CD4-positive, alpha-beta T cell treated with Interleukin-17A for 4 hours (primary cell): ENCODE measurements at places on chromosomes 13 and 19.
A peak's percentile ranks its signal among the peaks of the same experiment; 100 is the strongest.

GRCh38 chr19:43790587-43790986 is 9.8 kb upstream of the KCNN4 start:
- DNase-seq = no peak

DNA sequence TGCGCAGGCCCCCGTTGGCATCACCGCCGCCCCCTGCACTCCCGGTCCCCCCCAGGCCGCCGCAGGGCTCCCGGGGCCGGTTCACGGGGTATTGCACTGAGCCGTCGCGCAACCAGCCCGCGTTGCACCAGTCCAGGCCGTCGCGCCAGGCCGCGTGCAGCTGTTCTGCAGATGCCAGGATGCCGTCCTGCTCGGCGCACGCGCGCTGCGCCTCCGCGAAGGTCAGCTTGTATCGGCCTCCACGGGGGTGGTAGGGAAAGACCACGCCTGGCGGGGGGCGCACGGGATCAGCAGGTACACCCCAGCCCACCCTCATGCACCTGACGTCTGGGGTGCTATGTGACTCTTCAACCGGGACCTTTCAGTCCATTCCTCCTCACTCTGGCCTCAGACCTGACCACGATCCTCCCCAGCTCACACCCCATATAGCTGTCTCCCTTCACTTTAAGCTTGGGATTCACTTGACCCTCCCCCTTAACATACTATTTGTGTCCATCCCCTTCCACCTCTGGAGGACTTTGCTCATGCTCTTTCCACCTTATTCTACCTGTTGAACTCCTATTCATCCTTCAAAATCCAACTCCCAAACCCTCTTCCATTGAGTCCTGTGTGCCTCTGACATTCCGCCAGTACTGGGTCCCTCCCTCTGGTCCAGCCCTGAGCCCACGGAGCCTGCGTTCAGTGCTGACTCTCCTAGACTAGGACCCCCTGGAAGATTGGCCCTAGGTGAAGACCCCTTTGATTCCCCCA is 14.3 kb downstream of the TM6SF2 start:
- DNase-seq = no peak

DNA sequence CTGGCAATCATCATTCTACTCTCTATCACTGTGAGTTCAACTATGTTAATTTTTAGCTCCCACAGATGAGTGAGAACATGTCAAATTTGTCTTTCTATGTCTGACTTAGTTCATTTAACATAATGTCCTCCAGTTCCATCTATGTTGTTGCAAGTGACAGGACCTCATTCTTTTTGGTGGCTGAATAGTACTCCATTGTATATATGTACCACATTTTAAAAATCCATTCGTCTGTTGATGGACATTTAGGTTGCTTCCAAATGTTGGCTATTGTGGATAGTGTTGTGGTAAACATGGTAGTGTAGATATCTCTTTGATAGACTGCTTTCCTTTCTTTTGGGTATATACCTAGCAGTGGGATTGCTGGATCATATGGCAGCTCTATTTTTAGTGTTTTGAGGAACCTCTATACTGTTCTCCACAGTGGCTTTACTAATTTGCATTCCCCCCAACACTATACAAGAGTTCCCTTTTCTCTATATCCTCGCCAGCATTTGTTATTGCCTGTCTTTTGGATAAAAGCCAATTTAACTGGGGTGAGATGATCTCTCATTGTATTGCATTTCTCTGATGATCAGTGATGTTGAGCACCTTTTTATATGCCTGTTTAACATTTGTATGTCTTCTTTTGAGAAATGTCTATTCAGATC is 124.1 kb downstream of the PCCA start:
- DNase-seq = no peak

- peak; percentile 64 for DNase-seq
These were observed 74.9 kb upstream of the WASF3 start for GRCh38 chr13:26482451-26483197.

- no peak for DNase-seq
These were observed 811 bp upstream of the ZNF8 start for GRCh38 chr19:58277748-58278540.

DNA sequence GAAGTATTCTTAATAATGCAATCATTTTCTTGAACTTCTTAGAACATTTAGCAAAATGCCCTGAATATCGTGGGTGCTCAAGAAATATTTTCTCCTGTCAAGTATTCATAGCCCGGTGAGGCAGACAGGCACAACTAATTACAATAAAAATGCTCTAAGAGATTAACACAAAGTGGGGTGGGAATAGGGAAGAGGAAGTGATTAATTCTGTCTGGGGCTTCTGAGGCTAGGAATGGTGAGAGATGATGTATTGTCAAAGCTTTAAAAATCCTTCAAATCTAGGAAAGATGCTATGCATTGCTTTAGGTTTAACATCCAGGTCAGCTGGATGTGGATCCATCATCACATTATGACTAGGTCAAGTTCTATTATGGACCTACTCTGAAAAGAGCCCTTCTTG is 66.9 kb upstream of the POSTN start:
- DNase-seq = no peak

GRCh38 chr19:12834566-12834943 is at the start of gene RTBDN:
Gene RTBDN (minus strand): TSS chr19:12834579. CDS start chr19:12829979, 4,600 bp downstream.
- DNase-seq = no peak

DNA sequence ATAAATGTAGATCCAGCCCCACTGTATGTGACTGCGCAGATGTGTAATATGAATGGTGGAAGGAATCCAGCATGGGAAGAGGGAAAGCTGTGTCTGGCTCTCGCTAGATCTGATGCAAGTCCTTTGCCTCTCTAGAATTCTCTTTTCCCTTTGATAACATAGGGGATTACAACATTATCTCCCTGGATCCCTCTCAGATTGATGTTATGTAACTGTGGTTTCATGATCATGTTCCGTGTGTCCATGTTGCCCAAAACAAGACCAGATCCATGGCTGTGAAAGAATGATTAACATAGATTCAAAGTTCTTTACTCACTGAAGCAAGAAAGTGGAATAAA is 184.0 kb upstream of the UBL3 start:
- DNase-seq = no peak

DNA sequence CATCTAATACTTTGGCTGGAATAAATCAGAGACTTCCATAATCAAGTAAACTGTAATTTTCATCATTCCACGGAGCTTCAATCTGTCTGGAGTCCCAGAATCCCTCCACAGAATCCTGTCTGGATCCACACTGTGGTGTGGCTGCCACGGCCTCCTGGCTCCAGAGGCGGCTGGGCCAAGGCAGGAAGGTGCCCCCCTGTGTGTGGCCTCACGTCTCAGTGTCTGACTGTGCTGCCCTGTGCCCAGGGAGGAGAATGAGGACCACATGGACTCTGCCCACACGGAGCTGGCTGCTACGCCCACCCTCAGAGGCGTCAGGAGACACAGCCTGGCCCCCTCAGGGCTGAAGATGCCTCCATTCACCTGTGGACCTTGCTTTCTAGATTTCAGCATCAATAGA is 12.2 kb upstream of the ZNF135 start:
- DNase-seq = no peak

GRCh38 chr19:36009220-36009619 is 607 bp upstream of the SYNE4 start:
- DNase-seq = peak; percentile 66

DNA sequence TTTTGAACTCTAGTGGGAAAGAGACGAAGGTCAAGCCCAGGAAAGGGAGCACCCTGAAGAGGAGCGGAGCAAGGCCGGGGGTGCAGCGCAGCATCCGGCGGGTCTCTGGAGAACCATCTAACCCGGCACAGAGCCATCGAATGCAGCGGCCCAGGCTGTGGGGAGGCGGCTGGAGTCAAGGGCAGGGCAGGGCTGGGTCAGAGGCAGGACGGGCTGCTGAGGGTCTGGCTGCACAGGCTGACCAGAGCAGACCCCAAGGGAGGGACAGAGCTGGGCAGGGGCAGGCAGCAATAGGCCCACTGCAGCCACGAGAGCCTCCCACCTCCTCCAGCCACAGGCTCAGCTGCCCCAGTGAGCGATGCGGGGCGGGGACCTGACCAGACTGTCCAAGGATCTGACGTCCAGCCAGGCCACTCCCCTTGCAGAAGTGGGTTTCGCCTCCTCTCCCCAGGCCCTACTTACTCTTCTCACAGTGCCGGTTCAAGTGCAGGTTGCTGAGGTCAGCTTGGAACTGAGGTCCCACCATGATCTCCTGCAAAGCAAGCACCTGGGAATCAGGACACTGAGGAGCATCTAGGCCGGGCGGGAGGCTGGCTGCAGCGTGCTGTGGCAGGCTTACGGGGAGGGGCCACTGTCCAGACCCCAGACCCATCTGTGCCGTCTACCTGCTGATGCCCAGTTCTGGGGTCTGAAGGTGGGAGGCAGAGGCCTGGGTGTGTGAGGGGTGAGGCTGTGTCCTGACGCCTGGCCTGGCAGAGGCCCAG is 19.2 kb downstream of the MIER2 start:
- no peak for DNase-seq

DNA sequence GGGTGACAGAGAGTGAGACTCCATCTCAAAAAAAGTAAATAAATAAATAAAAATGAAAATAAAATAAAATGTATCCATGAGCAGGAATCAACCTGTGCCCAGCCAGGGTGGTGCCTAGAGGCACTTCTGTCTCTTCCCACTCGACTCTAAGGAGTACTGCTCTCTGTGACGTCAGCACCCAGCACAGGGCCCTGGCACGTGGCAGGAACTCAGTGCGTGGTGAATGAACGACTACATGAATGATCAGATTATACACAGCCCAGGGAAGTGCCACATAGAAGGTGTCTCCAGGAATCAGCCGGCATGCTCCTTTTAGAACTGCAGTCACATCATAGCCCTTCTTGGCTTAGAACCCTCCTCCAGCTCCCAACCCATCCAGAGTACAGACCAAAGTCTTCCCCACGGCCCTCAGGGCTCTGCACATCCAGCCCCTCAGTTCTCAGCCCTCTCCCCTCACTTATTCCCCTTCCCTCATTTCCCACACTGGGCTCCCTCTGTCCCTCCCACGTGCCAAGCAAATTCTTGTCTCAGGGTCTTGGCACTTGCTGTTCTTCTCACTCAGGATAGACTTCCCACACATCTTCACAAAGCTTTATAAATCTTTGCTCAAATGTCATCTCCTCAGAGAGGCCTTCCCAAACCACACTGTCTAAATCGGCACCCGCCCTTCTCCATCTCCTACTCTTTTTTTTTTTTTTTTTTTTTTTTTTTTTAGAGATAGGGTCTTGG is 4.2 kb downstream of the CLIP3 start:
- no peak for DNase-seq

- DNase-seq = no peak
These were observed 418.2 kb downstream of the IRS2 start for GRCh38 chr13:109368230-109368629.

- no peak for DNase-seq
These were observed 44.1 kb downstream of the UBL3 start for GRCh38 chr13:29805994-29806979.

GRCh38 chr13:113059891-113060290 is 45.7 kb upstream of the F7 start:
- no peak for DNase-seq
